ENCODE measurements at places on chromosomes 7 and 10.

- DNase-seq = no peak
These were observed 3.5 kb downstream of the APBB1IP start for GRCh38 chr10:26441491-26442214.

- DNase-seq = no peak
These were observed 282.9 kb downstream of the PAXIP1 start for GRCh38 chr7:154720016-154720415.

GRCh38 chr10:7507887-7508726 is 97.3 kb upstream of the SFMBT2 start:
- peak; percentile 9 for DNase-seq

GRCh38 chr7:134029743-134030142 is 97.4 kb upstream of the LRGUK start:
- no peak for DNase-seq

GRCh38 chr7:6422926-6423632 is 24.7 kb downstream of the DAGLB start:
- DNase-seq = no peak
